Purkinje cell (primary cell): ENCODE measurements at places on chromosomes 6 and 20. TPM values are rescaled to one million over a fixed set of nuclear protein-coding genes. Genes with fewer than 3 reads are reported as not detected.

The SNAP91 gene
- polyA plus RNA-seq, result 101 and 112 TPM in 2 replicates

The DNAH8 gene
- polyA plus RNA-seq, result not detected in 2 replicates

The FAM83D gene
- 11.3 and 14.7 TPM in 2 replicates for polyA plus RNA-seq

The MMP24 gene
- 0.22 and 0.46 TPM in 2 replicates for polyA plus RNA-seq

The GINM1 gene
- 10.2 and 12.9 TPM in 2 replicates for polyA plus RNA-seq

The PTCHD4 gene
- polyA plus RNA-seq, result 36.3 and 38.7 TPM in 2 replicates

The GABRR2 gene
- not detected in 2 replicates for polyA plus RNA-seq

The C20orf144 gene
- not detected in 2 replicates for polyA plus RNA-seq

The MYLIP gene
- polyA plus RNA-seq, result 10.4 and 17.1 TPM in 2 replicates

The MDFI gene
- not detected in 2 replicates for polyA plus RNA-seq

The NKAPL gene
- 6.6 and 12.0 TPM in 2 replicates for polyA plus RNA-seq

The CD109 gene
- 0.51 TPM in 1 of 2 replicates, not detected in the other for polyA plus RNA-seq

The LMBRD1 gene
- polyA plus RNA-seq, result 124 and 157 TPM in 2 replicates

The WFDC2 gene
- polyA plus RNA-seq, result 4.3 and 6.1 TPM in 2 replicates

The DACT2 gene
- not detected in 2 replicates for polyA plus RNA-seq

The THBS2 gene
- 1.9 and 2.1 TPM in 2 replicates for polyA plus RNA-seq

The SGK1 gene
- 5.7 and 6.7 TPM in 2 replicates for polyA plus RNA-seq
